ENCODE measurements at places on chromosomes 5 and 9.

DNA sequence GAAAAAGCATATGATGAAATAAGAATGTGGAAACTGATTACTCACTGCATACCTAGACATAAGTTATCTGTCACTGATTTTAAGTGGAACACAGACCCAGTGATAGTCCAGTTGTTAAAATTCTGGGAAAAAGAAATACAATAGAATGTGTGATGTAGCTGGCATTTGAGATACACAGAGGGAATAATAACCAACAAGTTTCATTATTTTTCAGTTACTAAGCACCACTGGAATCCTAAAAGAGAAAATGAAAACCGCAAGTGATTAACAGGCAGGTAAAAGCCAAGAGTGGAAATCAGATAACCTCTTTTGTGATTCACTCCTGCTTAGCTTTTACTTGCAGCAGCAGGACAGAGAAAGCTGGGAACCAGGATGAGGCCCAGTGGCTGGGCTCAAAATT is 994.0 kb upstream of the SEMA6A start:
- DNase-seq: no peak

GRCh38 chr5:102959055-102959454 is 160.9 kb downstream of the GIN1 start:
- DNase-seq: no peak

DNA sequence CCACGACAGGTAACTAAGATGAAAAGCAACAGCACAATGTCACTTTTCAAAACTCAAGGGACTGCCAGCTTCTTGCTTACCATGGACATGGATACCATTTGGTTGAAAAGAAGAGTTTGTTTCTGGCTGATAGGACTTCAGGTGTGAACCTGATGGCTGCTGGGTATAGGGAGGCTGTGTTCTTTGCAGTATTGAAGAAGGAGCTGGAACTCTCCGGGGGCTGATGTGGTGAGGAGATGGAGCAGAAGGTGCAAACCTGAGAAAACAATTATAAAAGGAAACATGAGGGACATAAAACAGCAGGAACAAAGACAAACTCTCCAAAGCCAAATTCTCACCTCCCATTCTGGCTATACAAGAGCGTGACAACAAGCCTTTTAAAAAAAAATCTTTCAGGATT is 330.1 kb upstream of the RFX3 start:
- DNase-seq: no peak

DNA sequence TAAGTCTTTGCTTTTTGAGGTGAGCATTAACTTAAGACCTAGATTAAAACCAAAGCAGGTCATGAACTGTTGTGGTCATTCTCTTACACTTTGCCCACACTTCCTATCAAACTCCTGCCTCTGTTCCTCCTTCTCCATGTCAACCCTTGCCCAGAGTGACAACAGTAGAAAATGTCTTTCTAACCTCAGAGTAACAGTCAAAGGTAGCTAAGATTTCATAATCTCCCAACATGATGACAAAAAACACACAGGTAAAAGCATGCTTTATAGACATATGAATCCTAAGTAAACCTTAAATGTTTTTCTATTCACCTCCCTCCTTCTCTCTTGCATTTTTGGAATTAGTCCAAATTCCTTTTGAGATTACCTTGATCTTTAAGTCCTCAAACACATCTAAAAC is 422.3 kb downstream of the SPATA31D1 start:
- DNase-seq: no peak

GRCh38 chr5:11300736-11301135 is 539.7 kb upstream of the DAP start:
- DNase-seq: no peak

GRCh38 chr9:33437898-33438297 is 9.5 kb downstream of the AQP3 start:
- DNase-seq: no peak

DNA sequence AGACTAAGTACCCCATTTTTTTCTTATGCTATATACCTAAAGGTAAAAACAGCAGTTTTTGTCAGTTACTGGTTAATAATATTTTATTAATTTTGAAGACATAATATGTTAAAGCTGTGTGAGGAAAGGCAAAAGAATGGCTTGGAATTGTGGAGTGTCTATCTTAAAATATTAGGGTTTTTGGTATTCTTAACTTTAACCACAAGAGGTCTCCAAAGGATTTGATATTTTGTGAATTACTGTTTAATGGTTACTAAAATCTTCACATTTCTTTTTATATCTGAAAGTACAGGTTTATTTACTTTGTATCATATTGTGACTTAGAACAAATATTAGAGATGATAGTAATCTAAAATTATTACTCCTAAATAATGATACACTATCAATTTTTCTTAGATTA is 32.0 kb upstream of the DHFR start:
- DNase-seq: no peak

- no peak for DNase-seq
These were observed 135.6 kb downstream of the DAB2IP start for GRCh38 chr9:121786998-121787422.
